ENCODE measurements at places on chromosomes 11 and 22. TPM values are rescaled to one million over a fixed set of nuclear protein-coding genes. Genes with fewer than 3 reads are reported as not detected.

GRCh38 chr11:115155320-115155719 is 348.9 kb downstream of the CADM1 start:
- DNase-seq, result no peak

DNA sequence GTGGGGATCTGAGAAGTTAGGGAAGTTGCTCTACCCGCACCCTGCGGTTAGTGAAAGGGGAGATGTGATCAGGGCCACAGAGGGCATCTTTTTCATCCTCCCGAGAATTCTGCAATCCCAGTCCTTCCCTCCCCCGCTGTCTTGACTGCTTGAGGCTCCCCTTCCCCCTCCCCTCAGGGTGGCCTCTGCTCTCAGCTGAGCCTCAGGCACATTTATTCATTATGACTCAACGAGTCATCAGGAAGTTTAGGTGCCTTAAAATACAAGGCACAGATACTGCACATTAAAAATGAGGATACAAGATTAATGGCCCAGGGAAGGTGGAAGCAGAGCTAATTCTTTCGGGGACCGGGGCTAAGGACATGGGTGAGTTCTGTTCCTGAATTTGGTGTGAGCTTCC is 104.0 kb downstream of the CACNA1I start:
- DNase-seq, result no peak

DNA sequence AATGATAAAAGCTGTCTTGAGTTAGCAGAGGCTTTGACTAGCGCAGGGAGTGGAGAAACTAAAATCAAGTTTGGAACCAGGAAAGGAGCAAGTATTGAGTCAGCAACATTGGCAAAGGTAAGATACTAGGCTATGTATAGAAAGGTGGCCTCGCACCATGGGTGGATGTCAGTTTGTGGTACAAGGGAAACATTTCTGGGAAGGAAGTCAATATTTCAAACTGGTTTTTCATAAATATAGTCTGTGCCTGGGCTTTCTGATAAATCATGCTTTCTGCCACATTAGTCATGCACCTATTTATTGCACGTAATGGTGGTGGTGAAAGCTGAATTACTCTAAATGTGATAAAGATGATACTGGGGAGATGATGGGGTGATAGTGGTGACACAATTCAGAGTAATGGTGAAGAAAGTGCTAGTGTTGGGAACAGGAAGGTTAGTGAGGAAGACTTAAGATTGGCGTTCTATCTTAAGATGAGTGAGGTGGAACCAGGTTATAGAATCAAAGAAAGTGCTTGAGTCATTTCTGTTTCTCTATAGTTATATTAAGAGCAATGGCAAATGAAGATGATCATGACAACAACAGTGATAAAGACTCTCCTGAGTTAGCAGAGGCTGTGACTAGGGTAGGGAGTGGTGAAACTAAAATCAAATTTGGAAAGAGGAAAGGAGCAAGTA is 729.0 kb downstream of the FAM181B start:
- DNase-seq, result no peak

DNA sequence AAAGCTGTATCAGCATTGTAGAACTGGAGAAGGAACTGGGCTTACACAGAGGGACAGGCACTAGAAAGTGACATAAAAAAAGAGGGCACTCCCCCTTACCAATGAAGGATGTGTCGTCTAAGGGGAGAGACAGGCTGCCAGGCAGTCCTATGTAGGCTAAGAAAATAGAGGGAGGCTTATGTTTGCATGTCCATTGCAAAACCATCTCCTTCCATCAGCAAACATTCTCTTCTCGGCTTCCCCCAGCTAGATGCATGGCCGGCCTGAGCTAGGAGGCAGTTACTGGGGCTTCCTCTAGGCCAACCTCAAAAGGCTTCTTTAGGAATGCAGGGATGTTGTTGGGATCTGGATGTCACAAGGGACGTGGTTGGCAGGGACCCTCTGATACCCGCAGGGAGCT is 139.1 kb downstream of the PKNOX2 start:
- DNase-seq, result no peak

- DNase-seq, result no peak
Observed at GRCh38 chr11:7514099-7514591, 346 bp downstream of the PPFIBP2 start.

Gene ACRV1
- total RNA-seq, result not detected

Gene OR5J2
- not detected for total RNA-seq

DNA sequence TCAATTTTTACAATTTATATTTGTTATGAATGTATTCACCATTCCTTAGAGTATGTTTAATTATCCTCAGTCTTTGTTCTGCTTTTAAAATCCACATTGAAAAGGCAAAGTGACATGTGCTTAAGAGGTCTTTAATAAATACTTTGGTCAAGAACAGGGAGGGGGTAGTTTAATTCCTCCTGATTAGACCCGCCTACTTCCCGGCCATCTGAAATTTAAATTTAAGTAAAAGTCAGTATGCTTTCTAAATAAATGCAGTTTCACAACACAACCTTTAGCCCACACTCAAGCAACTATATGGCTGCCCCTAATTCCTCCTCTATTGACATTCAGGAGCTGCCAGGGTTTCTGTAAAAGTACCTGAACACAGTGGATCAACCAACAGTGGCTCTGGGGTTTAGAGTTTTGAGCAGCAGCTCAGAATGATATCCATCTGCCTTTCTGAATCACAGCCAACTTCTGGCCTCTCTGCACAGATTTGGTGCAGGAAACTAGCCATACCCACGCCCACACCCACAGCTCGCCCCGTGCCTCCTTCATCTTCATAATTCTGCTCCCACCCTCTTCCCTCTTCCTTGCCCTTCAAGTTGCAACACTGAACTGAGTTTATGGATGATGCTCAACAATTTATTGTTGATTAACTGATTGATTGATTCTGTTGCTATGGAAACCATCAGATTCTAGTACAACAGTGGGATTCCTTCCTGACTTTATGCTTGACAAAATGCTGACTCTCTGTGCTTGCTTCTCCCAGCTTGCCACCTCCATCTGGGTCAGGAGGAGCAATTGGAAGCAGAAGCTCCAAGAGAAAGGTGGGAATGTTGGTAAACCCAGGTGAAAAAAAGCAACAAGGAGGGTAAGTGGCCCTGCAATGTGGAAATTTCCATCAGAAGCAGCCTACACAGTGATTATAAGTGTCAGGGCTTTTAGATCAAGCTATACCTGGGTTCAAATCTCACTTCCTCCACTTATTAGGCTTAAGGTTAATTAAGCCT is 70.8 kb downstream of the PANX1 start:
- no peak for DNase-seq

DNA sequence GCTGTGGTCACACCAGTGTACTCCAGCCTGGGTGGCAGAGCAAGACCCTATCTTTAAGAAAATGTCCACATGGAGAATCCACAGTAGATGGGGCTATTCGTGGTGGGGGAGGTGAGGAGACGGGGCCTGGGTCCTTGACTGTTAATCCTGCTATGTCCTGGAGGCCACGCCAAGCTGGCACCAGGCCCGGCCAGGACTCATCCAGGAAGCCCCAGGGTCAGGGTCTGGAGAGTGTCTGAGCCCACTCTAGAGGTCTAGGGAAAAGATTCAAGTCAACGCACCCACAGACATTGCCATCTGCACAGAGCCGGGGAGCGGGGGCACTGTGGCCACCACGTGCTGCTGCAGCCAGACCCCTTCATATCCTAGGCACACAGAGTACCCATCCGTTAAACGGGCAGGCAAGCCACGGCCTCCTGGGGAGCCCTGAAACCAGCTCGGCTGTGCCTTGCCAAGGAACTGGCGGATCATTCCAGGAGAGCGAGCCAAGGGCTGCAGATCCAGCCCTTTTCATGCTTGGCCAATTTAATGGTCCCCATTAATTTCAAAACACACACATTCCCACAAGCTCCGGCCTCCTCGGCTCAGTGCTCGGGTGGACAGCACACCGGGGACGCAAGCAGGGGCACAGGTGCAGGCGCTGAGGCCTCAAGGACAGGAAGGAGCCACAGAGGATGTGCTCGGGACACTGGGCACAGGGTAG is 24.7 kb downstream of the MACROD1 start:
- no peak for DNase-seq

Gene FBLN1
- 4.0 TPM for total RNA-seq

Gene TSSK2
- total RNA-seq, result not detected

Gene DBX1
- not detected for total RNA-seq

DNA sequence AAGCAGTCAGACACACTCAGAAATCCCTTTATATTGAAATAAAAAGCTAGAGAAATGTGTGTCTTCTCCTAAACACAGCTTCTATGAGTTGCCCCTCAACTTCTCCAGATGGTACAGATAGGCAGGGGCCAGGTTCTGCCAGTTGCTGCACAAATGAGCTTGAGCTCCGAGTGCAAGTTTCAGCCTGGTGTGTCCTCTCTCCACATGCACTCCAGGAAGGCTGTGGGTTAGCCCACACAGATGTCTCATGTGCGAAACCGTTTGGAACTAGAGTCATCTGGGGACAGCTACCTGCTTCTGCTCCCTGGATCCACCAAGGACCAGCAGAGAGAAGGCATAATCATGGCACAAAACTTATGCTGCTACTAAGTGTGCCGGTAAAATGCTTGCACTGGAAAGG is 812.6 kb downstream of the OPCML start:
- DNase-seq, result no peak

Gene CCDC88B
- 1.8 TPM for total RNA-seq

DNA sequence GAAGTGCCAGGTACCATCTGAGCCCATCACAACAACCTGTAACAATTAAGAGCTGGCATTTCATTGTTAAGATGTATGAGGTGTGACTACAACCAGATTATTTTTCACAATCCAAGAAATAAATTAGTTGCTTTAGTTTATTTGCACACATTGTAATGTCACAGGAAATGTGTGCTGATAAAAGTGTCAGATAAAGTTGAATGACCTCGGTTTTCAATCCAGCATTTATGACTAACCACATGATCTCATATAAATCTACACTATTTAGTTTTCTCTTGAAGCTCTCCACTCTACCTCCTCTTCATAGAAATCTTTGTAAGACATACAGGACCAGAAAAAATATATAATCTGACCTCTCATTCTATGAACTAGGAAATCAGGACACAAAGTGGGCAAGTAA is 166.2 kb downstream of the PGR start:
- DNase-seq, result peak; percentile 73

Gene PNPLA3
- 12.1 TPM for total RNA-seq

- no peak for DNase-seq
Observed at GRCh38 chr11:1102221-1102971, 27.7 kb downstream of the MUC2 start.

Gene SNAP29
- total RNA-seq, result 26.7 TPM

GRCh38 chr11:93238956-93239355 is 41.2 kb upstream of the SLC36A4 start:
- no peak for DNase-seq

- DNase-seq, result no peak
Observed at GRCh38 chr22:46774253-46774979, 12.0 kb downstream of the TBC1D22A start.

DNA sequence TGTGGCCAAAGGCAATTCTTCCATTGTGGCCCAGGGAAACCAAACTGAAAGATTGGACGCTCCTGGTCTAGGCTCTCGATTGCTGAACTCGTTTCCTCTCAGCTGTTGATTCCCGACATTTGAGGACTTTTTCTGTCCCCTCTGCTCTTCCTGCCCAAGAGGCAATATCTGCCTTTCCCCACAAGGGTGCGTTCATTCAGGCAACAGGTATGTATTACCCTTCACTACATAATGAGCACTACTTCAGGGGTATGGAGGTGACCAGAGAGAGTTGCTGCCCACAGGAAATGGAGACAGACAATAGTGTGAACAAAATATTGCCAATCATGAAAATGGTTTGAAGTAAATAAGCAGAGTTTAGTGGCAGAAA is 8.2 kb downstream of the PTH start:
- DNase-seq, result peak; percentile 16

Gene PDE3B
- 1.9 TPM for total RNA-seq

DNA sequence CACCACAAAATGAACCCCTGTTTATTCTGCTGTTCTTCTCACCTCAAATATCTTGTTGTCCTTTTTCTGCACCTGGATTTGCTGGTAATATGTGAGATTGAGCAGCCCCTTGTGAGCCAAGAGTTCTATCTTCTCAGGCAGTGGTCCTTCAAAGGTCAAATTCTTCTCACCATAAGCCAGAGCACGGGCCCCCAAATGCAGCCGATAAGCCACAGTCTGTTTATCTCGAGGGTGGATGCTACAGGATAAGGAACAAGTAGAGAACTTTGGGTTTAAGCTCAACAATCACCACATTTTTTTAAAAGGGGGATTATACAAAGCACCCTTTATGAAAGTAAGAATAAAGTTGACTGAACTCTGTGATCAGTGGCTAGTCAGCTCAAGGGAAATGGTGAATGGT is 15.8 kb downstream of the TBRG1 start:
- no peak for DNase-seq

Gene OR6A2
- 0.46 TPM for total RNA-seq

Gene OR52E8
- total RNA-seq, result not detected

GRCh38 chr11:72776844-72777754 is 16.7 kb downstream of the STARD10 start:
- DNase-seq, result no peak

DNA sequence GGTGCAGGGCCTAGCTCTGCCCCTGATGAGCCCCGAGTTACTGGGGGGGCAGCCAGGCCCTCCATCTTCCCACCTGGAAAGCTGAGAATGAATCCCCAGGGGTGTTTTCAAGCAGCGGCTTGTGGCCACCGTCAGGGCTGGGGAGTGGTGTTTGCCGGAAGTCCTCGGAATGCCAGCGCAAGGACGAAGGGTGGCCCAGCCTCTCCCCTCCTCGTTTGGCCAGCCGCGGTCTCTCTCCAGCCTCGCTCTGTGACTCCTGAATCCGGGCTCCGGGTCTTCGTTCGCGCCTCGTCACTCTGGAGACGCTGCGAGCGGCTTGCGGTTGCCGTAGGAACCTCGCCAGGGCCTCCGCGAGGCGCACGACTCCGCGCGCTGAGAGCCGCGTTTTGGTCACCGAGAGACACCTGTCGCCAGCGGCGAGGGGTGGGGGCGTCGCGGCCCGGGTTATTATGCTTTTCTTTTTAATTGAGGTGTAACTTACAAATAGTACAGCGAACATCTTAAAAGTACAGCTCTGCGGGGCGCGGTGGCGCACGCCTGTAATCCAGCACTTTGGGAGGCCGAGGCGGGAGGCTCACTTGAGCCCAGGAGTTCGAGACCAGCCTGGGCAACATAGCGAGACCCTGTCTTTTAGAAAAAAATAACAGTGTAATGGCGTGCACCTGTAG is 6.3 kb upstream of the KDELR3 start:
- peak; percentile 65 for DNase-seq

Measured in endothelial cell of umbilical vein (primary cell).